ENCODE measurements at places on chromosomes 3 and 15.

DNA sequence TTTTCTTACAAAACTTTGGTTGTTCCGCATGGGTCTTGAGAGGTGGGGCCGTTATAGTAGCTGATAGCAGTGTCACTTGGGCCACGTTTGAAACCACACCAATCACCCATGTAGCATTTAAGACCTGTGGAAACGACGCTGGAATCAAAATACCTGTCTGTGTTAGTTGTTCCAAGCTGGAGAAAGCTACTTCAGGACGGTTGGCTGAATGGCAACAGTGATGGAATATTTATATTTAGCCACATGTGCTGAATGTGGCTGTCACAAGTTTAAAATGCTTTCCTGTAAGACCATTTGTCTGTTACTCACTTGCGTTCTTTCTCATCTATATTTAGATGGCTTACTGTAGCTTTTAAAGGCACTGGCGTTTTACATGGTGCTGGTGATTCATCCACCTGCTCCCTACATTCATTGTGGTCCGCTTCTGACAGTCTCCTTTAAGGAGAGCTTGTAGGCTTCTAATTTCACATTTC lies 1.4 kb downstream of the DNAJA4 start:
- DNase-seq: no peak

GRCh38 chr3:11434017-11434526 lies 161.9 kb downstream of the ATG7 start:
- no peak for DNase-seq

DNA sequence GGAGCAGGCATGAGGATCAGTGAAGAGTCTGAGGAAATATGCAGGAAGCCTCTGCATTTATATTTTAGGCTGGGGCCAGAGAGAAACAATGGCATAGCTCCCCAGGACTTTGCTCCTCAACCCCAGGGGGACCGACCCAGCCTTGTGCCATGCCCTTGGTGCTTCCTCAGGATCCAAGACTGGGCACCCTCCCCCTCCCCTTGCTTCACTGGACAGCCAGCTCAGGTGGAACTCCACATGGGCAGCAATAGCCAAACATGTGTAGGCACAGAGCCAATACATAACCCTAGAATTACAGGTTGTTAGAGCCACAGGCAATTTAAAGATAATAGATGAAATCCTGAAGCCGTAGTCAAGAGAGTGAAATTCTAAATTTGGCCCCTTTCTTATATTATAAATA lies 73.0 kb upstream of the ETV5 start:
- no peak for DNase-seq

DNA sequence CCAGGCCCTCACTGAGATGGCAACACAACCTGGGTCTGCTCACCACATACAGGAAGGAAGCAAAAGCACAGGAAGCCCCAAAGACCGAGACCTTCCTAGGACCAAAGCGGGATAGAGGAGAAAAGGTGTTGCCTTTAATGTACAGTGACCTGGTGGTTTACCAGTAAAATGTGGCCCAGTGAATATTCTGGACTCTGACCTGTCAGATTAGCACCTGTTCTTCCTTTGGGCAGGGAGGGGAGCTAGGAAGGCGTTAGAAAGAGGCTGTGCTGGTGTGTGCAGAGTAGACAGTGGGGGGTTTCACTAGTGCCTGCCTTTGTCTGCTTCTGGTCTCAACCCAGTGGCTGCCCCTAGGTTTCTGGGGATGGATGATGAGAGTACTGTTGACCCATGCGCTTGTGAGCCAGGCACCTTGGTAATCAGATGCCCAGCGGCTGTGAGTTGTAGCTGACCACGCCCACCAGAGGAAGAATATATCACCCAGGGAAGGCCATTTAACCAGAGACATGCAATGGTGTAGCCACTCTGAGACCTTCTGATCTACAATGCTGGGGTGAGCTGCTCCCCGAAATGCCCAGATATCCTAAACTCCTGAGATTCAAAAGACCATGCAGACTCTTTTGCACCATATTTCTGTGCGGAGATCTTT lies 90.1 kb upstream of the NEO1 start:
- no peak for DNase-seq

DNA sequence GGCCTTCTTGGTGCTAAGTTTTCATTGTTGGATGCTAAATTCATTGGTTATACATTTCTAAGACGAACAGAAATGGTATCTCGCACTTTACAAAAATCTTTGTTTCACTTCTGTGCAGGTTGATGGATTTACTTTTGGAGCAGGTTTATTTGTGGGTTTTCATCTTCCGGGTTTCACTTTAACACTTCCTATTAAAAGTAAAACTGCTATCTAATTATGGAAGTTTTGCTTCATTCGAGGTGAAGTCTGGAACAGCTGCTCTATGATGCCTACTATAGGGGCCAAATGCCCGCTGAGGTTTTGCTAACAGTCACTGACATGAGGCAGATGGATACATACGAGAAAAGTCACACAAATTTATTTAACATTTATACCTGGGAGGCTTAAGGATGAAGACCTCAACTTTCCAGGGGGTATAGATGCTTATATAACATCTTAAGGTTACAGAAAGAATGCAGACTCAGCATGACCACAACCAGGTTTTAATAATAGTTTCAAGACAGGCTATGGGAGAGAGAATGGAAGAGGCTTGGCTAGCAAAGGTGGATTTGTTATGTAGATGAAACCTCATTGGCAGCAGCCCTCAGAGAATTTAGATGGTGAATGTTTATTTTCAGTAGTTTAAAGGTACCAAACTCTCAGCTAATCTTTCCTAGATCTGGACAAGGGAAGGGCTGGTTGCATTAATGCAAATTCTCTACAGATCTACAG lies 54.2 kb downstream of the OSTN start:
- DNase-seq: no peak
